ENCODE measurements at places on chromosomes 2 and 18.

- no peak for DNase-seq
These were observed 88.5 kb downstream of the SH3RF3 start for GRCh38 chr2:109217362-109218086.

DNA sequence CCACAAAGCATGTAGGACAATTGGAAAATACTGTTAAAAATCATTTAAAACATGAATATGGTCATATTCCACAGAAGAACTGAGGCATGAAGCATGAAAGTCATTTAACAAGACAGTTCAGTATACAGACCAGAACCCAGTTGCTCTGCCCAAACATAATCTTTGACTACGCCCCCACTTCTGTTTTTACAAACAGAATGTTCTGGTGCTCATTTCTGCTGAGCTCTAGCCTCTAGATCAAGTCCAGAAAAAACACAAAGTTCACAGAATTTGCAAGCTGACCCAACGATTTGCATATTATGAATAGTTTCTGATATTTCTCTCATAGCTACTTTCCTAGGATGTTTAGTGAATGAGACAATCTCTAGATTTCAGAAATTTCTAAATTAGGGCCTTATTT, 424.9 kb downstream of the PID1 start:
- no peak for DNase-seq

GRCh38 chr18:58529714-58530354, 99.1 kb downstream of the ALPK2 start:
- DNase-seq, result peak; percentile 46

- peak; percentile 87 for DNase-seq
These were observed 65.8 kb upstream of the ATL2 start for GRCh38 chr2:38442643-38443541.

DNA sequence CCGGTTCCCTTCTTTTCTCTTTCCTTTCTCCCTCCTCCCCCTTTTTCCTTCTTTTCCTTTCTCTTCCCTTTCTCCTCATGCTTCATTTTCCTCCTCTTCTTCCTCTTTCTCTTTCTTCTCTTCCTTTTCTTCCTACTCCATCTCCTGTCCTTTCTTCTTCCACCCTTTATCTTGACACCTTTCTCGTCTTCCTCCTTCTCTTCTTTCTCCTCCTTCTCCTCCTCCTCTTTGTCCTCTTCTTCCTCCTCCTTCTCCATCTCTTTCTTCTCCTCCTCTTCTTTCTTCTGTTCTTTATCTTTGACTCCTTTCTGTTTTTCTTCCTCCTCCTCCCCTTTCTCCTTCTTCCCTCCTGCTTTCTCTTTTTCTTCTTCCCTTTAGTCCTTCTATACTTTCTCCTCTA, 53.2 kb downstream of the CELF4 start:
- no peak for DNase-seq

Measured in NCI-H460 (cell line).